CD4-positive, alpha-beta T cell treated with Interleukin-17A for 1 hour (primary cell): ENCODE measurements at places on chromosomes 5 and 9.

GRCh38 chr5:9056046-9056445, 489.8 kb downstream of the SEMA5A start:
- DNase-seq = no peak

DNA sequence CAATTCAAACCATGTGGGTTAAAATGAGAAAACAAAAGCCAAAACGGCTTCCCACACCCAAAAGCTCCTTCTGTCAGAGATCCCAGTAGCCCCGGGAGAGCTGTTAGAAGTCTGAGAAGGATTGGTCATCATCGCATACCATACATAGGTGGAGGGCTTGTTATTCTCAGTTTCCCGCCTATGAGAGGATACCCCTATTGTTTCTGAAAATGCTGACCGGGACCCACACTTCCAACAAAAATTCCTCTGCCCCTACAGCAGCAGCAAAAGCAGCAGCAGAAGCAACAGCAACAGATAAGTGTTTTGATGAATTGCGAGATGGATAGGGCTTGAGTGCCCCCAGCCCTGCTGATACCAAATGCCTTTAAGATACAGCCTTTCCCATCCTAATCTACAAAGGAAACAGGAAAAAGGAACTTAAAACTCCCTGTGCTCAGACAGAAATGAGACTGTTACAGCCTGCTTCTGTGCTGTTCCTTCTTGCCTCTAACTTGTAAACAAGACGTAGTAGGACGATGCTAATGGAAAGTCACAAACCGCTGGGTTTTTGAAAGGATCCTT, at the start of gene TEK:
TSS of gene TEK (plus strand) at position 245 of the 561 bp plus-strand sequence. CDS start 366 bp downstream, outside the sequence.
- DNase-seq = no peak

DNA sequence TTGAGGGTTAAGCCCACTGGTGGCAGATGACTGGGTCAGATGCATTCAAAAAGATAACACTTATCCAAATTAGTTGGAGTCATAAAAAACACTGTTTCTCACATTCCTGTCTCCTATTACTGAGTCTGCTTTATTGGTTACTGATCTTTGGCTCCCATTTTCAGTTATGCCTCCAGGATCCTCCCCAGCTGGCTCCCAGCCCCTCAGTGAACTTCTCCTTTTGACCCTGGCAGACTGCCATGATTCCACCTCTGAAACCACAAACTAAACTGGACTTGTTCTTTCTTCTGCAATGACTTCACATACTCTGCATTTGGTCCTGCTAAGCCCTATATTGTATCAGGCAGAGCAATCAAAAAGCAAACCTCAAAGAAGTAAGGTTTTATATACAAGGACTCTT, 860.8 kb upstream of the DMAC1 start:
- DNase-seq = peak; percentile 7

DNA sequence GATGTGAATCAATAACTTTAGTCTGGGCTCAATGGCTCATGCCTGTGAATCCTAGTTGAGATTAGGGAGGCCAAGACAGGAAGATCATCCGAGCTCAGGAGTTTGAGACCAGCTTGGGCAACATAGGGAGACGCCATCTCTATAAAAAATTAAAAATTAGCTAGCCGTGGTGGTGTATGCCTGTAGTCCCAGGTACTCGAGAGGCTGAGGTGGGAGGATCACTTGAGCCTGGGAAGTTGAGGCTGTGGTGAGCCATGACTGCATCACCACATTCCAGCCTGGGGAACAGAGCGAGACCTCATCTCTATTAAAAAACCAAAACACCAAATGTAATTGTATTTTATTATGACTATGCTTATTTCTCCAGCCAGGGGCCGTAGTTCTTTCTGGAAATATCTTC, 69.6 kb upstream of the NR5A1 start:
- DNase-seq = no peak

DNA sequence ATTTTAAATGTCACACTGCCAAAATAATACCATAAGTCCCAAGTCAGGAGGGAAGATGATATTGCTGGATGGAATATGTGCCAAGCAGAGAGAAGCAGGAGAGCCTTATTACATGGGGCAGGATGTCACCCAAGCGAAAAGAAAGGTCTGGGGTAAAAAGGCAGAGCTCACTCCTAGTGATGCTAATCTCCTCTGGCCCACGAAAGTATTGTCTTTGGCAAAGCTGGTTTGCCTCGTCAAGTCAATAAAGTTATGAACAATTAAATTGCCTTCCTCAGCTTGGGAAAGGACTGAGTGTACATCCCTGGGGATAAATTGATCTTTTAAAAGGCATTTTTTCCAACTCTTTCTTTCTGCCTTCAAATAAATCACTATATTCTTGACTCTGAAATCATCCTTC, 220.6 kb downstream of the DMAC1 start:
- no peak for DNase-seq

DNA sequence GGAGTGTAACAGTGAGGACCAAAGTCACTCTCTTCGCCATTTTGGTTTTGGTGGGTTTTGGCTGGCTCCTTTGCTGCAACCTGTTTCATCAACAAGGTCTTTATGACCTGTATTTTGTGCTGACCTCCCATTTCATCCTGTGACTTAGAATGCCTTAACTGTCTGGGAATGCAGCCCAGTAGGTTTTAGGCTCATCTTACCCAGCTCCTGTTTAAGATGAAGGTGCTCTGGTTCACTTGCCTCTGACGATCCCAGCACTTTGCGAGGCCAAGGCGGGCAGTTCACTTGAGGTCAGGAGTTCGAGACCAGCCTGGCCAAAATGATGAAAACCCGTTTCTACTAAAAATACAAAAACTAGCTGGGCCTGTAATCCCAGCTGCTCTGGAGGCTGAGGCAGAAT, 1.8 kb upstream of the CKS2 start:
- DNase-seq = no peak

GRCh38 chr5:35359859-35360258, 129.6 kb upstream of the PRLR start:
- DNase-seq = no peak

- DNase-seq = no peak
These were observed 19.8 kb upstream of the ITGA1 start for GRCh38 chr5:52767766-52768480.

GRCh38 chr9:103789686-103790085, 304.4 kb upstream of the SMC2 start:
- peak; percentile 9 for DNase-seq

DNA sequence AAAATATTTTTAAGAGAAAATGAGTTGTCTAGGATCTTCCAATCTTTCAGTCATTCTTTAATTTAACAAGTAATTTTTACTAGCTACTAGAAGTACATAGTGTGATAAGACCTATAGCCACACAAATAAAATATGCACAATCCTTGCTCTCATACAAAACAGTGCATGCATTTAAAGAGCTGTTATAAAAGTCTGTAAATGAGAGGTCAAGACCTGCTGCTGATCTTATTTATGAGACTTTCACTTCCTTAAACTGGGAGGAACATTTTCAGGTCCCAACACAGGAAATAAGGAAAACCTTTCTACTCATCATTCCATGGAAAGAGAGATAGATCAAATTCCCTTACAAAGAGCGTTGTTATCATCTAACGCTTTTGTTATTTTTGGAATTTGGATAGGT, 54.2 kb upstream of the PAM start:
- no peak for DNase-seq

GRCh38 chr5:113330533-113331208, 104.1 kb downstream of the TSSK1B start:
- DNase-seq = peak; percentile 70

DNA sequence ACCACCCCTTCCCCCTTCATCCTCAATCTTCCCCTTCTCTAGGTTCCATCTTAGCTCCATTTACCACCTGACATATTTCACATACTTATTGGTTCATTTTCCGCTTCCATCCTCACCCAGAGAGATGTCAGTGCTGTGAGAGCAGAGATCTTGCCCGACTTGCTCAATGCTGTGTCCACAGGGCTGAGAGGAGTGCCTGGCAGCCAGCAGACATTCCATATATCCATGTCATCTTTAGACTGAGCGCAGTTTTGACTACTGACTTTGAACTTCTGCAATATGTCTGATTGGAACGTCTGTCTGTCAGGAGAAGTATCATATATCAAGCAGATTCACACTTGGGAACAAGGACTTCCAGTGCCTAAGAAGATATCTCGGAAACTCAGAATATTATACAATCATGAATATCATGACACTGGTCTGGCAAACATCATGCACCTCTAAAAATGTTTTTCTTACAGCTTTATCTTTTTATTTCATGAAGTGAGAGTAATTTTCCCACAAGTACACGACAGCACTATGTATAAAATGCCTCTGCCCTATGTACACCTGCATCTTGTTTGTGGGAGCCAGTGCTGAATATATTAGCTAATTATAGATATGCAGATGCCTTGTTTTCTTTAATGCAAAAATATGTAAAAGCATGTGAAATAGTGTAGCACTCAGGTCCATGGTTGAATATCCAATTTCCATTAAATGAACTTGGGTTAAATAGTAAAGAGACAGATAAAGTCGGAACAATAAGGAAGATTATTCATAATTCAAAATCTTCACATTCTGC, 454.0 kb upstream of the DAP start:
- no peak for DNase-seq

- no peak for DNase-seq
These were observed 807.7 kb downstream of the MTRR start for GRCh38 chr5:8676695-8677094.

DNA sequence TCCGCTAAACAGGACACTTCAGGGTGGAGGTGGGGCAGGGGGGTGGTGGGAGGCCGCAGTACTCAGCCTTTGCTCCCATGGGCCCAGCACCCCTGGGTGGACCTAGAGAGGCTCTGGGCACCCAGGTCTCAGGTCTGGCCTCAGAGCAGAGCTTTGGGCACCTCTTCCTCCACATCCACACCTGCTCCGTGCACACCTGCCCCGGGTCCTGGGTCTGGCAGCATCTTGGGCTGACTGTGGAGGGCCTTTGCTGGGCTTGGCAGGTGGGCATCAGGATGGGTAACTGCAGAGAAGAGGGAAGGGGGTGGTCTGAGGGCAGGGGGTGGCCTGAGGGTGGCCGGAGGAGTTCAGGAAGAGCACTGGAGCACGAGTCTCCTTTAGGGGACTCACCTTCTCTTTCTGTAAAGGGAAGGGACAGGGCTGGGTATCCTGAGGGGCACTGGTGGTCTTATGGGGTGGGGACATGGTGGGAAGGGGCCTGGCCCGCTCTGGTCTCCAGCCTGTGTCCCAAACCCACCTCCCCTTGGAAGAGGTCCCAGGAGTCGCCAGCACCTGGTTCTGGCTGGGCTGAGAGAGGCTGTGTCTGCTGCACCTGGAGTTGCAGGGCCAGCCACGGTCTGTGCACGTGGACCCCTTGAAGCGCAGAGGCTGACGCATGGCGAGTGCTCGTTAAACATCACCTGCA, 106.7 kb upstream of the IER5L start:
- no peak for DNase-seq

- DNase-seq = peak; percentile 73
These were observed 9.1 kb upstream of the RFK start for GRCh38 chr9:76403352-76403751.

- DNase-seq = peak; percentile 65
These were observed 185.9 kb downstream of the ERCC6L2 start for GRCh38 chr9:96061293-96061987.

- DNase-seq = no peak
These were observed 1876.0 kb upstream of the C9orf72 start for GRCh38 chr9:29449306-29449705.
